SHP77 treated with DMSO at 0.1 percent for 48 hours (cell line): ENCODE measurements at places on chromosomes 12 and 14.

DNA sequence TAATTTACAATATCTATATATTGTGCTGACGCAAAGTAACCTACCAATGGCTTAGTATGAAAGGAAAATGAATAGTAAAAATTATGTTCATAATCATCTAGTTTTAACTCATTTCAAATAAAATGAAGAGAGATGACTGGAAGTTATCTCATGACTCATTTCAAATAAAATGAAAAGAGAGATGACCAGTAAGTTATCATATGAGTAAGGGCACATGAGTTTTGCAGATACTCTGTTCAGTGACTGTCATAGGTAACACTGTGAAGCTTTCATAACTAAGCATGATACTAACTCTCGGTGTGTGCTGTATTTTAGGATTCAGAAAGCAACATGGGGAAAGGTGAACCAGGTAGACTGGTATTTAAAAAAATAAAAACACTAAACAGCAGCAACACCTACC, 364.5 kb upstream of the DIO2 start:
- DNase-seq: no peak

GRCh38 chr12:49588721-49589516, 16.5 kb downstream of the FAM186B start:
- no peak for DNase-seq

DNA sequence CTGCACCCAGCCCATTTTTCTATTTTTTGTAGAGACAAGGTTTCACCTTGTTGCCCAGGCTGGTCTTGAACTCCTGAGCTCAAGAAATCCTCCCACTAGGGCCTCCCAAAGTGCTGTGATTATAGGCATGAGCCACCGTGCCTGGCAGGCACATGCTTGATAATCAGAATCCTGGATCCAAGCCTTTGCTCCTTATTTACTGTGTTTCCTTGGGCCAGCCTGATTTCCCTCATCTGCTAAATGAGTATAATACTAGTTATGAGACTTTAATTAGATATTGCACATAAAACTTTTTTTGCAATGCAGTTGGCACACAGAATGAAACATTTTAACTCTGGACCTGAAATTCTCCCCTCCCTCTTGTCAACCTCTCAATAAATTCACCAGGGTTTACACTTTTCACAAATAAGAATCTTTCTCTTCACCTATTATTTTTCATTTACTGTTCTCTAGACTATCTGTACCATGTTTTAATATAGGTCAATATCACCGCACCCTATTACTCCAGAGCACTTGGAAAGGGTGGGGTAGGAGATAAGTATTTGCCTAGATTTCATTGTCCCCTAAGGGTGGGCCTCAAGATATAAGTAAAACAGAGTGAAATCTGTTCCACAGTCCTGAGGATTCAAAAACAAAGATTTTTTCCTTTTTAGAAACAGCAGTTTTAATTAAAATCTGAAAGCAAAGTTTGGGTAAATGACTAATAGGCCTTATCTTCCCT, 69.2 kb upstream of the NR2C1 start:
- no peak for DNase-seq

GRCh38 chr12:61367281-61367785, 892.9 kb upstream of the USP15 start:
- no peak for DNase-seq

DNA sequence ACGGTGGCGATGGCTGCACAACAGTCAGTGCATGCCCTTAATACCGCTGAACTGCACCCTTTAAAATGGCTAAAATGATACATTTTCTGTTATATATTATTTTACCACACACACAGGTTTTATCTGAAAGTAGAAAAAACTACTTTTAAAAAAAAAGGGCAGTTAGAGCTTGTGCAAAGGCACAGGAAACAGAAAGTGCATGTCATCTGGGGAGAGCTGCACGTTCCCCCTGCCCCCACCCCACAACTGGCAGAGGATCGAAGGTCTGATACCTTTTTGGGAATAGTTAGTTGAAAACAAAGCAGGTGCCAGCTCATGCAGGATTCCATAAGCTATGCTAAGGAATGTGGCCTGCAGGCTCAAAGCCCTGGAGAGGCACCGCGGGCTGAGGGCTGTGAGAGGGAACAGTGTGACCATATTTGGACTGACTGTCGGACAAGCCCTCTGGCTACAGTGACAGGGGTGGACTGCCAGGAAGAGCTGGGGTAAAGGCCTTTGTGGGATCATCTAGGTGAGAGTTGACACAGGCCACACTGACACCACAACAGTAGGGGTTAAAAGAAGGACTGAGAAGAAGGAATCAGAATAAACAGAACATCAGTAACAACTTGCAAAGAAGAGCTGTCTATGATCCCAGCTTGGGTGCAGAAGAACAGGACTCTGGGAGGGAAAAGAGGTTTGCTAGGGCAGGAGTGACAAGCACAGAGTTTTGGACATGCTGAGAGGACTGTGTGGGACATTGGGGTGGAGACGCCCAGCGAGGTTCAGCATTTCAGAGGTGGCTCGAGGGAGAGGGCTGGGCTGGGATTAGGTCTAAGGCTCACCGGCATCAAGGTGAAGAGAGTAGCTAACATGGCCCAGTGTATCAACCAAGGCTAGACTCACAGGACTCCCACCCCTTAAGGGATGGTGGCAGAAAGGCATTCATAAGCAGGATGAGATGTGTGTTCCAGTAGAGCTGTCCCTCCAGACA, 54.6 kb downstream of the ACTN1 start:
- DNase-seq: no peak

- no peak for DNase-seq
These were observed 247.2 kb upstream of the EGLN3 start for GRCh38 chr14:34198096-34198495.

DNA sequence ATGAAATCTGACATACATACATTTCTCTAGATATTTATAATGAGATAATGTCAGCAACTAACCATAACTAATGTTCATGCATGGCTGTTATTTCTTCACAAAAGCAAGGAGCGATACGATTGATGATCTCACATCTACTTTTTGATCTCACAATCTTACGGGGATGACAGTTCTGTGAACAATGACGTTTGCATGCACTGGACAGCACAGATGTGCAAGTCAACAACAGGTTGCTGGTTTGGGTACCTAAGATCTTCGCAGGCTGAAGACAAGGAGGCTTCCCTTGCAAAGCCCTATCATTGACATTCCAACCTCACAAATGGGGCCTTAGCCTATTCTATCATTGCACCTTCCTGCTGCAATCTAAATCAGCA, 53.6 kb downstream of the C12orf42 start:
- no peak for DNase-seq

DNA sequence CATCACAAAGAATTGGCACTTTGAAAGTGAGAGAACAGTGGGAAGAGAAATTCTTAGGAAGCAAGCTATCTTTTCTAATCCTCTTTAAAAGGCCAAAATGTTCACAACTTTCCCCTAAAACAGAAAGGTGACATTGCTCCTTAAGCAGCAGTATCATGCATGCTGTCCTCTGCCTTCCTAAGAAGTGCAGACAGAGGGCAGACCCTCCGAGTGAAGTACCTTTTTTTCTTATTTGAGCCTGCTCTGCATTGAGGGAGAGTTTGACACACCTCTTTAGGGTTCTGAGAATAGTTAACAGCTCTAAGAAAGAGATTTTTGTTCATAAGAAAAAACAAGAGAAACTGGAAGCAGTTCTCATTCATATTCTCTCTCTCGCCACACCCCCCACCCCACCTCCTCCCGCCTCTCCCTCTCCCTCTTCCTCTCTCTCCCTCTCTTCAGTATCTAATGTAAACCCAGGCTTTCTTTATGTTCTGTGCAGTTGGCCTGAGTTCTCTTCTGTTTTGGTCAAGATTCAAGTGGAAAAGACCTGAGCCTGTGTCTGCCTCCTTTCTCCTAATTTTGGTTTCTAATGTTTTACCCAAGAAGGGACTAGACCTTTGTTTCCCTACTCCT, 709.1 kb downstream of the DIO2 start:
- DNase-seq: no peak

DNA sequence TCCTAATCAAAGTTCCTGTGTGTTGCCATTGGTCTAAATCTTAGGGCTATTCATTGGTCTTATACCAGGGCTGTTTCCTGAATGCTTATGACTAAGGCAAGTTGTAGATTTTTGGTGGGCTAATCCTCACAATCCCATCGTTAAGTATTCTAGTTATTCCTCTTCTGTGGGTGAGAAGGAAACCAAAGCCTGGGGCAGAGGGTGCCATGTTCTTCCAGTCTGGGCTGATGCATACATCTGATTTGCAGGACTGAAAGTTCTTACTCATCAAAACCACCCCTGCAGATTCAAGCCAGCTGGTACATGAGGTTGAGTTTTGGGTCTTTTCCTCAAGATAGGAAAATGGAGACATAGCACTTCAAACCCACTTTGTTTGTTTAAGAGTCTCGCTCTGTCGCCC, 25.7 kb downstream of the PPP1CC start:
- DNase-seq: no peak

DNA sequence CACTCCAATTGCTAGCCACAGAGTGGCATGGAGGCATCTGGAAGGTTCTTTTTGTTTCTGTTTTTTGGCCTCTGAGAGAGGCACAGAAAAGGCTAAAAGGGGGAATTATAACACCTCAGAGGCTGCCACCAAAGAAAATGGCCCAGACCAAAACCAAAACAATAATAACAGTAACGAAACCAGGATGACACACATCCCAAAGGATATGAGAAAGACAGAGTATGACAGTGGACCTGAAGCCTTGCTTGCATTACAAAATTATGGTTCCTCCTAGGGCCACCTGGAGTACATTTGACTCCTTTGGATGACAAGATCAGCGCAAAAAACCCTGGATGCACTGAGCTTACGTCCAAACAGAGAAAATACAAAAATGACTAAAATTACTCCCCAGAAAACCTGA, 152.7 kb downstream of the AEBP2 start:
- no peak for DNase-seq

DNA sequence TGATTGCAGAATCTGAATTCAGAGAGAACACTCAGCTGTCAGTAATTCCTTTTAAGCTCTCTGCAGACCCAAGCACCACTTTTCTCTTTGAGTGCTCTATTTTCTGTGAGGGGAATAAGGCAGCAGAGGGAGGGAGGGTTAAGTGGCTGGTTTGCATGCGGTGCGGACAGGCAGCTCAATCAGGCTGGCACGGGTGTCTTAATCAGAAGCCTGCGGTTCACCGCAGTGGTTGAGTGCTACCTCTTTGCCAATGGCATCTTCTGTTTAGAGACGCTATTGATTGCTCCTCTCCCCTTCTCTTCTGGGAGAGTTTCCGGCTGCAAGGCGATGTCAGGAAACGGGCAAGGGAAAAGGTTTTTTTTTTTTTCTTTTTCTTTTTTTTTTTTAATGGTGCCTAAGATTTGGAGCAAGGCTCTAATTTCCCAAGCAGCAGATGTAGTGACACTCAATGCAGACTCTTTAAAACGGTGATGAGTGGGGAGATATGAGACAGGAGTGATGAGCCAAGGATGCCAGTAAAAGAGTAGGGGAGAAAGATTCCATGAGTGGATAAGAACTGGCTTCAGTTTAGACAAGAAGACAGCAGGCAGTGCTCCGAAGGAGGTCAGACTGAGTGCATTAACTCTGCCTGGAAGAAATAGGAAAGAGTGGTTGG, 533.7 kb upstream of the SEL1L start:
- DNase-seq: no peak

- no peak for DNase-seq
These were observed 54.7 kb downstream of the FGD4 start for GRCh38 chr12:32454075-32454474.
